ENCODE measurements at places on chromosomes 2 and 18. TPM values are rescaled to one million over a fixed set of nuclear protein-coding genes. Genes with fewer than 3 reads are reported as not detected.

DNA sequence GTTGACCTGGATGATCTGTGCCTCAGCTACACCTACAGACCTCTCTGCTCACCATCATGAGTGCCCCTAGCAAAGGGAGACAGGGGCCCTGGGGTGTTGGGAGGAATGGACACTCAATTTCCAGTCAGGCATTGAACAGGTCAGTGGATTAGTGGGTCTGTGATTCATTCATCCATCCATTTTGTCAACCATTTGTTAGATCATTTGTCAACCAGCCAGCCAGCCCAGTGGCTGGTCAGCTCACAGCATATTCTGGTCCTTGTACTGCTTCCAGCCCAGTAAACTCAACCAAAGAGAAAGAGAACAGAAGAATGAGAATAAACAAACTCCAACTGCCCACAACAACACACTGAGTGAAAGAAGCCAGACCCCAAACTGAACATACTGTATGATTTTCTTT lies 4.6 kb upstream of the KLF11 start:
- no peak for DNase-seq

DNA sequence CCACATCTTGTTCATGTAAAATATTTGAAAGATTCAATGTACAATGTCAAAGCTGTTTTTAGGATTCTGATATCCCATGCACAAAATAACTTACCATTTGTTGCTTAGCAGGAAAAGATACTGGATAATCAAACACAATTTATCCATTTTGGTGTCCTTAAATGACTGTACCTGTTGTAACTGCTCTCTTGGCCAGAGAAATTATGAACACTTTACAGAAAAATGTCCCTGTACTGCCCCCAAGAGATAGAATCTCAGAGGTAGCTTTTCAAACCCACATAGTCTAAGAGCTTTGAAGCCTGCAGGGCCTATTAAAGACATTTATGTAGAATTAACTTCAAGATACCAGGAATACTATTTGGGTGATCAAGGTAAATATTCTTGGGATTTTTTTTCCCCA lies 12.2 kb upstream of the ME2 start:
- DNase-seq = no peak

Gene FEV
- total RNA-seq = not detected

- no peak for DNase-seq
Observed at GRCh38 chr2:207251022-207251421, 85.3 kb upstream of the KLF7 start.

DNA sequence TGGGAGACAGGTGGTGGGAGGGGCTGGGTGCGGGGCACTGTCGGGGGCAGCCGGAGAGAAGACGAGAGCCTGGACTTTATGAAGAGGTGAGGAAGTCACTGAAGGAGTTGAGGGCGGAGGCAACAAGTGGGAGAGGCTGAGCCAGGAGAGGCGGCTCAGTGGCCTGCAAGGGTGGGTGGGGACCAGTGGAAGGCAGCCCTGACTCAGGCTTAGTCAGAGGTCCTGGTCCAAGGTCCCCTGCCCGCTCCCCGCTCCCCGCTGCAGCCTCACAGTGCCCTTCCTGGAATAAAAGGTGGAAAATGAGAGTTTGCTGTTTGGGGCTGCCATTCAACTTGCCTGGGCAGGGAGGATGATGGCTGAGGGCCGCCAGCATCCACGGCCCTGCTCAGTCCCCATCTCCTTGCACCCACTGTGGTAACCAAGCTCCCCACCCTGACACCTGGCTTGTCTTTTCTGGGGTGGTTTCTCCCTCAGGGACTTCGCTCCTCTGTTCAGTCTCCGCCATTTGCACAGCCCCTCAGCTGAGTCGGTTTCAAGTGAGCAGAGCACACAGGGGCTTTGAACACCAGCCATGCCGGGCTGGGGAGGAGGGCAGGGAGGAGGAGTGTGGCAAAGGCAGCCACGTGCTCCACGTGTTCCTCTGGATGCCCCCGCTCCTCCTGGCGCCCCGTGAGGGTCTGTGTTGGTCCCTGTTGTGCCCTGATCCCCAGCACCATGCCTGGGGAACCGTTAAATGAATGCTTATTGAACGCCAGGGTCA lies 13.7 kb upstream of the RALB start:
- peak; percentile 60 for DNase-seq

Gene ME2
- 39.0 TPM for total RNA-seq

DNA sequence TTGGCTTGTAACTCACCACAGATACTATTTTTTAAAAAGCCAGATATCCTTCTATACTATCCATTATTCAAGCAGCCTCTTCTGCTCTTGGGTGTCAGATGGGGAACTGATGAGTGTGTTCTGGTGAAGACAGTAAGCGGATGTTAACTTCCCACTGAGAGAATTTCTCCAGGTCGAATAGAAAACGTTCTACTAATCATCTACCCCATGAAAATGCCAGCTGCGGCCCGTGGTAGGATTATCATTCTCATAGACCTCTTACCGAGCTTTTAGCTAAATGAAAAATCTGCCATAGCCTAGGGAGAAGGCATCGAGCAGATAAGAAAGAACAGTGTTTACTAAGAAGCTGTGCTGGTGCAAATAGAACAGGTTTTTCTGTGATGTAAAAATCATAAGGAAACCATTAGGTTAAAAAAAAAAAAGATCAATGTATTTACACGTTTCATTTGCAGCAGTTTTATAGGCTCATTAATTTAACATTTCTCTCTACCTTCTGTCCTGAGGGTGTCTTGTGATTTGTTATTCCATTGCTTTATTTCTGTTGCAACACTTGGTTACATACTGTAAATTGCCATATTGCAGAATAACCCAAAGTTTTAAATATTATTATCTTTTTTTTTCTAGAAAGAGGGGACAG lies 1521.5 kb upstream of the ZEB2 start:
- no peak for DNase-seq
